ENCODE measurements at places on chromosomes 5 and 9.
A peak's percentile ranks its signal among the peaks of the same experiment; 100 is the strongest.

GRCh38 chr9:124312290-124313265 lies 54.8 kb downstream of the NEK6 start:
- DNase-seq = no peak

GRCh38 chr9:87441251-87441650 lies 56.4 kb upstream of the DAPK1 start:
- no peak for DNase-seq

- DNase-seq = no peak
Measured at GRCh38 chr9:7479300-7479699, 320.3 kb downstream of the DMAC1 start.

DNA sequence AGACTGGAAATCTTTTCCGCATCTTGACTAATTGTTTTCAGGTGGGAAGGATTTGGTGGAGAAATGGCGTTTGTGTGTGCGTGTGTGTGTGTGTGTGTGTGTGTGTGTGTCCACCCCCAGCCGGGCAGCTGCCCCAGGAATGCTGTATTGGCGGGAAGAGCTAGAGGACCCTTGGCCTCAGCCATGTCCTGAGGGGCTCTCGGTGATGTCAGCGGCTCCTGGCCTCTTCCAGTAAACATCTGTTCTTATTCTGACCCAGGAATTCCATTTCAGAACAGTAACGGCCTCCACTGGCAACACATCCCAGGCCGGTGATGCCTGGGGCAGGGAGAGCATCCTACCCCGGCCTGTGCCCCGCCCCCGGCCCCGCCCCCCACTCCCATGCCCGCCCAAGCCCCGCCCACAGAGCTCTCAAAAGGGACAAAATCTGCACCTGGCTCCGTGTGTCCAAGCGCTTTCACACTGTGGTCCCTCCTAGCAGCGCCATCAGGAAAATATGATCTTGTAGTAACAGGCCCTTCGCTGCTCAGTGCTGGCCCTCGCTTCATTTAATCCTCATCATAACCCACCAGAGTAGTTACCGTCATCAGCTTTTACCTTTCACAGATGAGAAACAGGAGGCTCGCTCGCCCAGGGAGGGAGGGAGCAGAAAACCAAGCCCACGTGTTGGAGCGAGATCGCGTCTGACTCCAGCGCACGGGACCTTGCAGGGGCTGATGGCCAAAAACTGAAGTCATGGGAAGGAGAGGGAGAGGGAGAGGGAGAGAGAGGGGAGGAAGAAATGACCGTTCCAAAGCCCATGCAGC lies 18.9 kb downstream of the ADAMTS2 start:
- no peak for DNase-seq

- DNase-seq = no peak
Measured at GRCh38 chr5:34410411-34411139, 245.6 kb upstream of the RAI14 start.

DNA sequence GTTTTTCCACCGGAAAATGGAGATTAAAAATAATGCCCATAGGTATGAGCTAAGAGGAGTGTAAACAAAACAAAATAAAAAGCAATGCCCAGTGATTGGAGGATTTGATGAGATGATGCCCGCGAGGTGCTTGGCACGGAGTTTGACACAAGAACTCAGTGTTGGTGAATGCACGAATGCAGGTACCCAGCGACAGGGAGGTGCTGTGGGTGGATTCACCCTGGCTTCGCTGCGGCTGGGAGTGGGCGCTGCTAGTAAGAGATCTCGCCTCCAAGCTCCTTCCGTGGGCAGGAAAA lies 526 bp upstream of the STXBP1 start:
- DNase-seq = no peak

- DNase-seq = no peak
Measured at GRCh38 chr5:26921439-26921838, 116.9 kb downstream of the CDH9 start.

DNA sequence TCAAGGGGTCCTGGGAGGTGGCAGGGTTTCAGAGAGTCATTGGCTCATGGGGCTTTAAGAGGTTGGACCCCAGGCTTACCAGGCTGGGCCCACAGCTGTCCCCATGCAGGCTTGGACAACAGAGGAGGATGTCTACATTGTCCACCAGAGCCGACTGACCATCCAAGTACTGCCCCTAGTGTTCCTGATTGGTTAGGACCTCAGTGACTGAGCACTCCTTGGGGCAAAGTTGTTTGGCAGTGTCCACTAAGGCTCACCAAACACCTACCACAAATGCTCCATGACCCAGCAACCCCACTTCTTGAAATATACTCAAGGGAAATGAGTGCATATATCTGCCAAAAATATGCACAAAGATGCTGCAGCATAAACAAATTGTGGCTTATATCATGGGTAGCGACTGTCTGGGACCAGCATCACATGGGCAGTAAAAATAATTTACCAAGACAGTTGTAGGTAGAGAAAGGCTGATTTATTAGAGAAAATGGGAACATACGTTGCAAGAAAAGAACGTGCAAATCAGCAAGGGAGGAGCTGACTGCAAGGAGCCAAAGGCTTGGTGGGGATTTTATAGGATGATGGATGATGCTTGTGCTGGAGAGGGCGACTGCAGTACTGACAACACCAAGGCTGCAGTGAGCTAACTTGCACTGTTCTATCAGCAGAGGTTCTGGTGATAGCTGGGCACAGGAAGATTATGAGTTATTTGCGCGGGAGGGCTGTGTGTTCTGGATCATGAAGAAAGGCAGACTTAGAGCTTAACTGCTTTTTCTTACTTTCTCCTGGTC lies 265.2 kb downstream of the GADD45G start:
- no peak for DNase-seq

- peak; percentile 34 for DNase-seq
Measured at GRCh38 chr5:157384971-157385709, 74.9 kb upstream of the NIPAL4 start.

GRCh38 chr5:133066045-133066444 lies 14.2 kb downstream of the HSPA4 start:
- DNase-seq = no peak

DNA sequence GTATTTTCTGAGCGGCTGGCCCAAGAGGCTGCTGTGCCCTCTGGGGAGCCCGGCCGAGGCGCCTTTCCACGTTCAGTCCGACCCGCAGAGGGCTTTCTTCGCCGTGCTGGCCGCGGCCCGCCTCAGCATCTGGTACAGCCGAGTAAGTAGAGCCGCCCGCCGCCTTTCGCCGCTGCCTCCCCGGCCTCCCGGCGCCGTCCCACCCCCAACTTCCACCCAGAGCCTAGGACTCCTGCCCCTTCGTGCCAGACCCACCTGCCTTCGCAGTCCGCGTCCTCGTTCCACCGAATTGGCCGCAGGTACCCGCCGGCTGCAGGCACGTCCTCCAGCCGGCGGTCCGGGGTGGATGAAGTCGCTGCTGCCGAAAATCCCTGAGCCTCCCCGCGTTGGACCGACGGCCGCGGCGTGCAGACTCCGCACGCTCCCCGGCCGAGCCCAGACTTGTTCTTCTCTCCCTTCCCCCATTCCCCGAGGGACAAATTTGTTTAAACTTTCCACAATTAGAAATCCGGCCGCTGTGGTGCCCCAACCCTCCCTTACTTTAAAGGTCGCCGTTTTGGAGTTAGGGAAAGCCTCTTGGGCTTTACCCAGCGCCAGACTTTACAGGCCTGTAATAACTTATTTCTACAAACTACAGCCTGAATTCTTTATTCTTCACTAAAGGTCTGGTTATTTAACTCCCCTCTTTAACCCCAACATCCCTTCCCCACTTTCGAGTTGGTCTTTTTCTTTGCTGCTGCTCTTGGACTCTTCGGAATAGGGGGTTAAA lies 589 bp downstream of the RIC1 start:
- DNase-seq = peak; percentile 18

DNA sequence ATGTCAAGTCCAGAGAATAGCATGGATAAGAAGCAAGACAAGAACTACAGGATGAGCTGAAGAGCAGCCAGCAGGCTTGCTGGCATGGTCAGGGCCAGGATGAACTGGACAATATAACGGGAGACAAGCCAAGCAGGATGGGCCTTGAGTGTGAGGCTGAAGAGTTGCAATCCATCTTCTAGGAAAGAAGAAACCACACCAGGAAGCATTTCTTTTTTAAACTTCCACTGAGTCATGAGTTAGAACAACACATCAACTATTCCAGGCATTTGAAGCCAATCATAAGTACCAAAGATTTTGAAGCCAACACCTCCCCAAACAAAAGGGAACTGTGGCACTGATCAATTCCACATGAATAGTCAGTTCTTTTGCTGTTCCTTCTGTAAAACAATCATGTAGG lies 27.3 kb downstream of the SLC31A2 start:
- no peak for DNase-seq

DNA sequence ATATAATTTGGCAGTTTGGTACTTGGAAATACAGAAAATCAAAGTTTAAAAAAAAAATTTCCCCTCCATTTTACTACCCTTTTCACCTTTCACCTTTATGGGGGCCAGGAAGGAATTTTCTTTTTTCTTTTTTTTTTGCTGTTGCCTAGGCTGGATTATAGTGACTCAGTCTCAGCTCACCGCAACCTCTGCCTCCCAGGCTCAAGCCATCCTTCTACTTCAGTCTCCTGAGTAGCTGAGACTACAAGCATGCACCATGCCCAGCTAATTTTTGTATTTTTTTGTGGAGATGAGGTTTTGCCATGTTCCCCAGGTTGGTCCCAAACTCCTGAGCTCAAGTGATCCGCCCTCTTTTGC lies 9.1 kb downstream of the CHMP5 start:
- DNase-seq = no peak

DNA sequence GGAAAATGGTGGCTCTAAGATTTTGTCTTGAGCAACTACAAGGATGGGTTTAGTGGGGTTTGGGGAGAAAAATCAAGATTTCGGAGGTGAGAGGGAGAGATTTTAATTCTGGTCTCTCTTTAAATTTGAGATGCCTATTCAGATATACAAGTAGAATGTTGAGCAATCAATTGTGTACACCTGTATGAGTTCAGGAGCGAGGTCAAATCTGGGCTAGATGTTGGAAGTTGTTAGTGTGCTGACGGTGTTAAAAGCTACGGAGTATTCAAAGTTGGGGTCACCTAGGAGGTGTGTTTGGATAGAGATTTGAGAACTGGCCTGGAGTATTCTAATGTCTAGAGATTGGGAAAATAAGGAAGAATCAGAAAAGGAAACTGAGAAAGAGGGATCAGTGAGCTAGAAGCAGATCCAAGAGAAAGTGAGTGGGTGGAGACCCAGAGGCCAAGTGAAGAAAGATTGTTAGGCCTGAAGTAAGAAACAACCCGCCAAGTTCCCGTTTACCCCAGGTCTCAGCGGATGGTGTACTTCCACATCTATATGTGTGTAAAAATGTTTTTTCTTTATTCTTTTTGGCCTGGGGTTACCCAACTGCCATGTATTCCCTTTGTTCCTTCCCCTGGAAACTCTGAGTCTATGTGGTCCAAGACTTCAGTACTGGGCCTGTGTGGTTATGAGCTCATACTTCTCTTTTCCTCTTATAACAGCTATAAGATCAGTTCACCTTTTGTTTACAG lies 11.9 kb upstream of the ARHGAP26 start:
- DNase-seq = no peak

DNA sequence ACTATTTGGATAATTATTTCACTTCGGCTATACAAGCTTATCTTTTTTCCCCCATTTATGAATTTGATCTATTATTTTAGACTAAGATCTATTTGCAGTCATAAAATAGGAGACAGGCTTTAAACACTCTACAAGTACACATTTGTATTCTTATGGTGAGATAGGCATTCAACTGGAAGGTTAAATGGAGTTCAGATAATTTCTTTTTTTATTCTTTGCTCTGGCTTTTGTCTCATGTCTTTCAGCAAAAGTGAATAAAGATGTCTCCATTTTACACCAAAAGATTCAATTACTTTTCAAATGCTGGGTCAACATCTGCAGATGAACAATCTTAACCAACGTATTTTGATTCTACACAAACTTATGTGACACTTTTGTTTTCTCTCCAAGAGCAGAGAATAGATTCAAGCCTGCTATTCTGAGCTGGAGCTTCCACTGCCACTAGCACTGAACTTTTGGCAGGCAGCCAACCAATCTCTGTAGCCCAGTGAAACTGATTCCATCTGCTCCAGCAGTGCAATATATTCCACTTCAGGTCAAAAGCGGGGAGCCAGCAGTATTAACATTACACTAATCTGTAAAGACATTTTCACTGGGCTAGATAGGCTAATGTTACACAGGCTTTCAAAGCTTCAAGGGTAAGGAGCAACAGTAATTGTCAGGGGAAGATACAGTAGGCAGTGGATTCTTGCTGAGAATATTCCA lies 452.0 kb upstream of the ZNF608 start:
- DNase-seq = no peak

GRCh38 chr5:158716668-158717067 lies 383.0 kb downstream of the EBF1 start:
- no peak for DNase-seq

DNA sequence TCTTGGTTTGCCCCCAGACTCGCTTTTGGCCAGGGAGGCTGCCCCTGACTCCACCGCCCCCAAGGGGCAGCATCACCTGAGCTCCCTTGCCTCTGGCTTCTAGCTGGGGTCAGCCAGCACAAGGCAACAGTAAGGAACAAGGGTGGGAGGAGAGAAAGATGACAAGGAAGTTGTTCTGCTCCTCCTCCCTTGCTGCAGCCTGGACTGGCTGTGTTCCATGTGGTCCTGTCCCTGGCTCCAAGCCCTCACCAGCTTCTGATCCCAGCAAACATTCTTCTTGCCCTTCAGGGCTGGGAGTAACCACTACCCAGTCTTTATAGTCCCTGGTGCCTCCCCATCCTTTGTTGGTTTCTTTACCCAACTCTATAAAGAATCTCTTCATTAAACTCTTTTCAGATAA lies 100.3 kb upstream of the SPIN1 start:
- no peak for DNase-seq

DNA sequence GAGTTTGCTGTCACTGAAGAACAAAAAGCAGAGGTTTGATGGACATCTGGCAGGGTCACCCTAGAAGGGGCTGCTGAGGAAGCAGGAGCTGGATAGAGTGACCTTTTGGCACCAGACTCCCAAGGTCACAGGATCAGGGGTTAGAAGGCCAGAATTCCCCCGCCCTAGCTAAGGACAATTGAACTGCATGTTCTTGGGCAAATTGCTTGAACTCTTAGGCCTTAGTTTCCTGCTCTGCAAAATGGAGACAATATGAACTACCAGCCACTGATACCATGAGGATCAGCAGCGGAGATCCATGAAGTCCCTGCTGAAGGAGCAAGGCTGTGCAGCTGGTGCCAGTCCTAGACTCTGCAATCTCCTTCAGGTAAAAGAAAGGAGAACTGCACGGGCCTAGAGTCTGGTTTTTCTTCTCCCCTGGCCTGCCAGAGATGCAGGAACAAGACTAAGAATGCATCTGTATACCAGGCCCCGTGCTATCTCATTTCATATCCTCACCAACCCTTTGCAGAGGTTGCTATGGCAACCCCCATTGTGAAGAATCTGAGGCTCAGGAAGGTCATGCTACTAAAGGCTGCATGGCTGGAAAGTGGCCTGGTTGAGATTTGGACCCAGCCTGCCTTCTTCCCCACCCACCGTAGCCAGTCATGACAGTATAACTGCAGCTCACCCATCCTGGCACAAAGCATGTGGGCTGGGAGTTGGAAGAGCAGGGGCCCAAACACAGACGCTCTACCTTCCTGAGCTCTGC lies 33.7 kb downstream of the CAMK2A start:
- no peak for DNase-seq

- DNase-seq = peak; percentile 93
Measured at GRCh38 chr9:112170235-112170634, 4.9 kb downstream of the SUSD1 start.

Data from RWPE1 (cell line).